ENCODE measurements at places on chromosomes 16 and 17. TPM values are rescaled to one million over a fixed set of nuclear protein-coding genes. Genes with fewer than 3 reads are reported as not detected.

DNA sequence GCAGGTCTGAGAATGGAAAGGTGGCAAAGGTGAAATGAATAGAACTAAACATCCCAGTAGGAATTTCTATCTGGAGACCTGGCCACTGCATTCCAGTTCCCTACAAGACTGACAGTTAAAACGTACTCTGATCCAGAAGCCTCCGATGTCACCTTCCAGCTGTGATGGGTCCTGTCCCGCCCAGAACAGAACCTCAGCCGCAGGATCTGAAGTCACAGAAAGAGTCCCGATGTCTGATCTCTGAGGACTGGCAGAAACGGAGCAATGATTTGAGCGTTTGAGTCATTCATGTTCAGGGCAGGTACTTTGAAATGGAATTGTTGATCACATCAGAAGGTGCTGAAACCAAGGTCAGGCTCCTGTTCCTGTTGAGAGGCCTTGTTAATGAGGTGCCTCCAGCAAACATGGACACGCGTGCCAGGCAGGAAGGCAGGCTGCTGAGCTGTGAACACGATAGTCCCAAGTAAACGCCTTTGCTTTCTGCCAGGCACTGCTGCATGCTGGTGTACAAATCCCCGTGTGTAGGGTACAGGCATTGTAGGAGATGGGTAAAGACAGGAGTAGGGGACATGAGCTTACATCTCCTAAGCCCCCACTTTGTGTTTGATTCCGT, 61.4 kb downstream of the VAT1L start:
- no peak for DNase-seq
- no peak overlapping the region for H3K4me3 ChIP-seq
- no peaks in the 10 kb centered on the region for H3K4me1 ChIP-seq
- H3K27me3 ChIP-seq: peaks cover 22% of the 10 kb centered on the region
- H3K36me3 ChIP-seq: no peaks in the 10 kb centered on the region

GRCh38 chr17:37405955-37406634, 541 bp downstream of the ACACA start:
- H3K4me3 ChIP-seq: peak overlapping the region; percentile 96
- H3K27me3 ChIP-seq: no peaks in the 10 kb centered on the region
- no peak for DNase-seq
- peak overlapping the region; percentile 92 for H3K27ac ChIP-seq
- peaks cover 10% of the 10 kb centered on the region for H3K36me3 ChIP-seq

DNA sequence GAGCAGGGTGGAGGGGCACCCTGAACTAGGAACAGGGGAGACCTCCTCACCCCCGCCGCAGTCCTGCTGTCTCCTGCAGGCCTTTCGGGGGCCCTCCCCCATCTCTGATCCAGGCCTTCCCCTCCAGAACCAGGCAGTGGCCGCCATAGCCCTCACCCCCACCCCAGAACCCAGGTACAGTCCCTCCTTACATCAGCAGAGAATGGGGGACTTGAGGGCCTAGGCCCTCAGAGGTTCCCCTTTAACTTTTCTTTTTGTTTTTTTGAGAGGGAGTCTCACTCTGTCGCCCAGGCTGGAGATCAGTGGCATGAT, 4.3 kb upstream of the HAP1 start:
- H3K27ac ChIP-seq: no peak overlapping the region
- peaks cover 11% of the 10 kb centered on the region for H3K4me1 ChIP-seq
- DNase-seq: no peak

DNA sequence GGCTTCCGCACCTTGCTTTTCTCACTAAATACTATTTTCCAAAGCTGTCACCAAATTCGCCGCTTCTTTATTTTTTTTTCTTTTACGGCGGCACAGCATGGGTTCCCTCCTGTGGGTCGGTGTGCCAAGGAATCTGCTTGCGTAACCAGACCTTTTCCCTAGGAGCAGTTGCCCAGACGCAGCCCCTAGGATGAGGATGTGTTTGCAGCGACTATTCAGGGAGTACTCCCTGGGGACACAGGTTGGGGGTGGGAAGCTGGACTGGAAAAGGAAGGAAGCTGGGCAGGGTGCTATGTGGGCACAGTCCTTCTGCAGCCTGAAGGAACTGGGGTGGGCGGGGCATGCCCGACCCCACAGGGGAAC, 49.0 kb upstream of the ZCCHC14 start:
- H3K4me1 ChIP-seq: peaks cover 13% of the 10 kb centered on the region
- H3K4me3 ChIP-seq: no peak overlapping the region
- H3K27me3 ChIP-seq: peaks cover 40% of the 10 kb centered on the region
- DNase-seq: no peak

KCNJ2 gene
- not detected for total RNA-seq

DNA sequence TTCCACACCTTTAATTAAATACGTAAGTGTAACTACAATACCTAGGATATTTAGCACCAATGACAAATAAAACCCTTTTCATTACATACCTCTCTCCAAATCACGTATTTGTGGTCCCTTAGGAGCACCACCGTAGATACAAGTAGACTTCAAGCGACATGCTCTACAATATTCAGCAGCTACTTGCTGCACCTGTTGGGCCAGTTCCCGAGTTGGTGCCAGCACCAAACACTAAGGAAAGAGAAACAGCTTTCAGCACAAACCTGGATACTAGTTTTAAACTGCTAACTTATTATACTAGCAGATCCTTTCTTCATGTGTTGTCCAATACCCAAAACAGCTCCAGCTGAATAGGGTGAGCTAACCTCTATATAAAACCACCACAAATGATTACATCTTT, 2.7 kb downstream of the DDX5 start:
- DNase-seq: no peak
- peaks cover 79% of the 10 kb centered on the region for H3K4me1 ChIP-seq
- H3K27ac ChIP-seq: peak overlapping the region; percentile 99
- peak overlapping the region; percentile 1 for H3K4me3 ChIP-seq

GRCh38 chr17:63998050-63998720, at the start of gene PRR29:
Gene PRR29 (plus strand): TSS chr17:63998351. CDS start chr17:63998365, 14 bp downstream.
- H3K36me3 ChIP-seq: no peaks in the 10 kb centered on the region
- peak within 1 kb of the TSS; percentile 95 for H3K4me3 ChIP-seq
- peak within 1 kb of the TSS; percentile 66 for H3K27ac ChIP-seq
- H3K27me3 ChIP-seq: no peaks in the 10 kb centered on the region
